ENCODE measurements at places on chromosomes 13 and 19.

DNA sequence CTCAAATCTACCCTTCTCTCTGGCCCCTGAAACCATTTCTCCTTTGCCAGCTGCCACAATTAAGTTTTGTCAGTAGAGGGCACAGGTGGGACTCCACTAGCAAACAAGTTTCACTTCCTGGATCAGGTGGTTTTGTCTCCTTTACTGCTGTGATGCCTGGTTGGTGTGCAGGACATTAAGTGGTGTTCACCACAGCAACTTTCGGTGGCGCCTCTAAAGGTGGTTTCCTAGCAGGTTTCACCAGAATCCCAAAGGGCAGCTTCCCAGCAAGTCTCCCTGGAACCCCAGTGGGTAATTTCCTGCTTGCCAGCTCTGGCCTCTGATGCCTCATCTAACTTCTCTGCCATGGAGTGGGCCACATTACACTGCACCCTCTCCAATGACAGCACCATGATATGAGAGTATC is 16.6 kb downstream of the MED4 start:
- DNase-seq: no peak

- DNase-seq: no peak
These were observed 362.4 kb downstream of the KCTD12 start for GRCh38 chr13:76523740-76524340.

DNA sequence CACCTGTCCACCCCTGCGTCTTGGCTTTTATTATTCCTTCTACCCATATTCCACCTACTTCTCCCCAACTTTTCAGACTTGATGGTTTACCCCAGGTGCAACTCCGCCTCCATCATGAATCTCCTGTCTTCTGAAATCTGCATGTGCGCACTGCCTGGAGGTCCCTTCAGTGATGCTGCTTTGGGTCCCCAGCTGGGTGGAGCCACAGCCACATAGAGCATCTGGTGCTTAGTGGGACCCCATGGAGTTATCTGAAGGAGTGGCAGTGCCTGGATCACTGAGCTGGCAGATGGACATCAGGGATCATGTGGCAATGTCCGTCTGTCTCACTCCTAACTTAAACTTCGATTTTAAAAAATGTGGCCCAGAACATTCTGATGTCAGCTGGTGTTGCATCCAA is 13.5 kb downstream of the ZNF536 start:
- DNase-seq: no peak

GRCh38 chr13:35855531-35856019 is 275.6 kb downstream of the DCLK1 start:
- DNase-seq: no peak

All from coronary artery (tissue), 2 donors.